Memory B cell (primary cell): ENCODE measurements at places on chromosomes 13 and 19.

DNA sequence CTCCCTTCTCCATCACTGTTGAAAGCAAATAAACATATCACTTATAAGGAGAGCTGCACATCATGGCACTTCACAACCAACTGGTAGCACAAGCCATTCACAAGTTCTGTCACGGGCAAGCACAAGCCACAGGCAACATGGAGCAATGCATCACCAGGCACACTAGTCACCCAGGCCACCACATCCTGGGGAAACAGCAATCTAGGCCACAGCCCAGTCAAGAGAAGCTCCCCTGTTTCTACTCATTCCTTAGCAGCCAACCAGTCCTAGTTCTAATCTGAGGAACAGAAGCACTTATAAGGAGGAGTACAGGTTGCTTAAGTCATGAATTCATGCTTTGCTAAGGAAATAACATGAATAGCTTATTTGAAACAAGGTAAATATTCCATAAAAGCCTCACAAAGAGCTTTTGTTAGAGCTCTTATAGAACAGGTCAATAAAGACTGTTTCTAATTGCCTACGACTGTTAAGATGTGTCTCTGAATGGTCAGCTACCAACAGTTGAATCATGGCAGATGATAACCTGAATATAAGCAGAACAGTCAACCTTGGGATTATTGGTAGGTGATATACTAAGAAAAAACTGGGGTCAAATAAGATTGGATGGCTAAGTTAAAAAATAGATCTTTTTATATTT lies 169.0 kb downstream of the TBC1D4 start:
- H3K4me3 ChIP-seq = no peak overlapping the region
- no peak overlapping the region for H3K27ac ChIP-seq
- no peaks in the 10 kb centered on the region for H3K36me3 ChIP-seq
- DNase-seq = no peak

DNA sequence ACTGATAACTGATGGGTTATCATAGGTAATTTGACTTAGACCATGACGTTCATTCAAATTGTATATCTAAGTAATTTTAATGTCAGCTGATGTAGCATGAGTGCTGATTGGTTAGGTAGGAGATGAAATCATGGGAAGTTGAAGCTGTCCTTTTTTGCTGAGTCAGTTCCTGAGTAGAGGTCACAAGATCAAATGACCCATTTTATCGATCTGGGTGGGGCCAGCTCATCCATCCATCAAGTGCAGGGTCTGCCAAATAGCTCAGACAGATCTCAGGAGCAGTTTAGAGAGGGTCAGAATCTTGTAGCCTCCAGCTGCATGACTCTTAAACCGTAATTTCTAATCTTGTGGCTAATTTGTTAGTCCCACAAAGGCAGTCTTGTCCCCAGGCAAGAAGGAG lies 35.3 kb upstream of the CD177 start:
- no peaks in the 10 kb centered on the region for H3K36me3 ChIP-seq
- no peak overlapping the region for H3K4me3 ChIP-seq
- no peak for DNase-seq
- H3K4me1 ChIP-seq = no peaks in the 10 kb centered on the region
- H3K27ac ChIP-seq = no peak overlapping the region

- no peak overlapping the region for H3K4me3 ChIP-seq
- peaks cover 9% of the 10 kb centered on the region for H3K27me3 ChIP-seq
- H3K27ac ChIP-seq = no peak overlapping the region
- H3K4me1 ChIP-seq = peaks cover 7% of the 10 kb centered on the region
- no peaks in the 10 kb centered on the region for H3K36me3 ChIP-seq
Observed at GRCh38 chr13:30103161-30103840, 204.1 kb downstream of the KATNAL1 start.

DNA sequence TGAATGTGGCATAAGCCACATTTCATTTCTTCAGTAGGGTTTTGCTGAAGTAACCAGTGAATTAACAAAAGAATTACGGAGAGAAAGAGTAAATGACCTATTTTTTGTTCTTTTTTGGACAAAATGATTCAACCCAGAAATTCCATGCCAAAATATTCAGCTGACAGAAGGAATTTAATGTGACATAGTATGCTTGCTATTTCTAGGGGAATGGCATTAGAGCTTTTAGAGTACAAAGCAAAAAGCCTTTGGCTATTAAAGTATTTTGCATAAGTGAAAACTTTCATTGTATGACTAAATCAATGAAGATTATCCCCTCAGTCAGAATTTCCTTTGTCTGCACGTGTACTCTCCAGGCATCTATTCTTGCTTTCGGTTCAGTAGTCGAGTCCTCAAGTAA lies 465.3 kb downstream of the COG6 start:
- peaks cover 10% of the 10 kb centered on the region for H3K4me1 ChIP-seq
- no peak for DNase-seq
- H3K36me3 ChIP-seq = no peaks in the 10 kb centered on the region

- peaks cover 12% of the 10 kb centered on the region for H3K27me3 ChIP-seq
- H3K27ac ChIP-seq = no peak overlapping the region
- H3K4me3 ChIP-seq = no peak overlapping the region
- H3K36me3 ChIP-seq = no peaks in the 10 kb centered on the region
Observed at GRCh38 chr19:19549804-19550464, 11.9 kb downstream of the CILP2 start.

DNA sequence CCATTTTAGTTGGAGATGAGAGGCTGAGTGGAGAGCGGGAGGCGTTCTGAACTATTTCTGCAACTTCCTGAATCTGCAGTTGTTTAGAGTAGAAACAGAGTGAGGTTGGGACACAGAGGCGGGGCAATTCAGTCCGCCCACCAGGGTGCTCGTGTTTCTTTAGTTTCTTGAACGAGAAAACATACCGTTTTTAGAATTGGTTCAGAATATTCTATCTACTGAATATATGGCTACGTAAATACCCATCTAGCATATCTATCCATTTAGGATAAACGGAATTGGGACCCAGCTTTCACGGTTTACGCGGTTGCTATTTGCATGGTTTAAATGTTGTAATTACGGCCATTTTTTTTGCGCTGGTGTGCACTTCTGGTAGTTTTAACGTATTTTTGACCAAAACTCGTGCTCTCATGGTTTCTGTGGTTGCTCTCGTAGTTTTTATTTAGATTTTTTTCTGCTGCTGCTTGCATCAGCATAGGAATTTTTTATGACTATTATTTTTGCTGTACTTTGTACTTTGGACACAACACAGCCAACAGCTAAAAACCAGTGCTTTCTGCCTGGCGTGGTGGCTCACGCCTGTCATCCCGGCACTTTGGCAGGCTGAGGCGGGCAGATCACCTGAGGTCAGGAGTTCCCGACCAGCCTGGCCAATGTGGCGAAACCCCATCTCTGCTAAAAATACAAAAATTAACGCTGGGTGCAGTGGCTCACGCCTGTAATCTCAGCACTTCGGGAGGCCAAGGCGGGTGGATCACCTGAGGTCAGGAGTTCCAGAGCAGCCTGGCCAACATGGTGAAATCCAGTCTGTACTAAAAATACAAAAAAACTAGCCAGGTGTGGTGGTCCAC lies 32.7 kb downstream of the TIMM13 start:
- H3K36me3 ChIP-seq = no peaks in the 10 kb centered on the region
- H3K27ac ChIP-seq = peak overlapping the region; percentile 17
- no peak for DNase-seq
- peak overlapping the region; percentile 67 for H3K4me3 ChIP-seq
- H3K27me3 ChIP-seq = peaks cover 2% of the 10 kb centered on the region
- H3K4me1 ChIP-seq = peaks cover 8% of the 10 kb centered on the region

DNA sequence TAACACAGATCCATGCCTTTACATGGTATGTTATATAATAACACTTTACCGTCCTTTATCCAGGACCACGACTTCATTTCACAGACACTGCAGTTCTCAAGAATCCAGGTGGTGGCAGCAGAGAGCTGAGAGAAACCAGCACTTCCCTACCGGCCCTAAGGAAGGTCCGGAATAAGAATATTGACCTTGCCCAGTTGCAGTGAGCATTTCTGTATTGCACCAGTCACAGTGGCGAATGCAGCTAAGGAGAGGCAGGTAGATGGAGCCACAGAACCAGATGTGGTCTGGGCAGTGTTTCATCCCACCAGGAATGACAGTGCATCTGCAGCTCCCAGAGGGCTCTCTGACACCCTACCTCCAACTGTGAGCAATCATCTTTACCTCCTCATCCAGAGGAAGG lies 44.6 kb downstream of the ZNF787 start:
- DNase-seq = peak; percentile 33
- H3K4me3 ChIP-seq = no peak overlapping the region
- H3K27ac ChIP-seq = no peak overlapping the region
- H3K4me1 ChIP-seq = peaks cover 9% of the 10 kb centered on the region

DNA sequence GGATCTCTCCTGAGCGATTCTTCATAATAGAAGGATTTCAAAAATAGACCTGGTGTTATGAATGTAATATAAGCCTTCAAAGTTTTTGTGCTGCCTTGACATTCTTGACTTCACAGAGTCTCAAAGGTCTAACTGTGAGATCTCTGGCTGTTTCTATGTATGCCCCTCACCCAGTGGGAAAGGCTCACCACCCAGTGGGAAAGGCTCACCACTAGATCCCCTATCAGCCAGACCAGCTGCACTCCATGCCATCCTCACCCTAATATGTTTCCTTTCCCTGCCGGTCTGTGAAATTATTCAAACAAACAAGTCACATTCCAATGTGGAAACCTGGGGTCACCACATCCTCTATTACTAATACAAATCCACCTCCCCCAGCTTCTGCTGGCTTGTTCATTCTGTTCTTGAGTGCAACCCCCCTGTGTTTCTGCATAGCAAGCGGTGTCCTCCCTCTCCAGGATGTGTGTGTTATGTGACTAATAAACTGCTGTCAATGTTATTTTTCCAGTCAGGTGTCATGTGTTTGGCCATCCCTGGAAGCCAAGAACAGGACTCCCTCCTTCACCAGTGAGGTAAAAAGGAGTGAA lies 13.8 kb upstream of the SLITRK1 start:
- no peak for DNase-seq
- no peak overlapping the region for H3K27ac ChIP-seq
- no peaks in the 10 kb centered on the region for H3K27me3 ChIP-seq
- no peak overlapping the region for H3K4me3 ChIP-seq

- no peak for DNase-seq
- no peaks in the 10 kb centered on the region for H3K4me1 ChIP-seq
Observed at GRCh38 chr13:61078976-61079770, 336.5 kb downstream of the PCDH20 start.

GRCh38 chr19:35069696-35070095 lies 28.2 kb downstream of the HPN start:
- no peaks in the 10 kb centered on the region for H3K36me3 ChIP-seq
- no peaks in the 10 kb centered on the region for H3K27me3 ChIP-seq
- peaks cover 10% of the 10 kb centered on the region for H3K4me1 ChIP-seq
- DNase-seq = no peak
- no peak overlapping the region for H3K27ac ChIP-seq
- no peak overlapping the region for H3K4me3 ChIP-seq

DNA sequence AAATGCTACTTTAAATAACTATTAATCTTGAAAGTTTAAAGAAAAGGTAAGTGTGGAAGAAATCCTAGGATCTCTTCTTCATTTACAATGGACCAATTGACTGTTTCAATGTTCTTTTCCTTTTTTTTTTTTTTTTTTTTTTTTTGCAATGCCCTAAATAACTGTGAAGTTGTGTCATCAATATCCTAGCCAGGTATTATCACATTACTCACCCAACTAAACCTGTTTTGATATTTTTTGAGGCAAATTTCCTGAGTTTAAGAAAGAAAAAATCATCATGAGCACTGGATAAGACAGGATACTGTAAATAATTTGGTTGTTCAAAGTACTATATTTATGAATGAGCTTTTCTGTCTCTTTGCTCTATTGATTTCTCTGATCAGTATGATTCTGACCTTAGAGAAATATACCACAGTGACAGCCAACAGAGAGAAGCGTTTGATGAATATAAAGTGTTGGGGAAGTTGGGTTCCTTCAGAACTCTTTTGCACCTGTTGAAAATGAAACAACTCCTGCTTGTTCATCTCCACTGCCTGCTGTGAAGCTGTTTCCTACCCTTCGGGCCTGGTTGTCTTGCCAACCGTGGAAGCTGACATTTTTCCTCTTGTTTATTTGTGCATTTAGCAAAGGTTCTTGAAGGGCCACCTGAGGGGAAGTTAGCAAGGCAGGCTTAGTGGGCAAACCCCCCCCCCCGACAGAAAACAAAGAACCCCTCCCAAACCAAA lies 1220.5 kb upstream of the SLC10A2 start:
- no peaks in the 10 kb centered on the region for H3K27me3 ChIP-seq
- H3K36me3 ChIP-seq = no peaks in the 10 kb centered on the region
- no peak overlapping the region for H3K27ac ChIP-seq
- no peaks in the 10 kb centered on the region for H3K4me1 ChIP-seq
- DNase-seq = no peak
- no peak overlapping the region for H3K4me3 ChIP-seq

- H3K27ac ChIP-seq = no peak overlapping the region
- H3K27me3 ChIP-seq = no peaks in the 10 kb centered on the region
- no peak for DNase-seq
Observed at GRCh38 chr13:21355304-21355703, 103.8 kb downstream of the ZDHHC20 start.

DNA sequence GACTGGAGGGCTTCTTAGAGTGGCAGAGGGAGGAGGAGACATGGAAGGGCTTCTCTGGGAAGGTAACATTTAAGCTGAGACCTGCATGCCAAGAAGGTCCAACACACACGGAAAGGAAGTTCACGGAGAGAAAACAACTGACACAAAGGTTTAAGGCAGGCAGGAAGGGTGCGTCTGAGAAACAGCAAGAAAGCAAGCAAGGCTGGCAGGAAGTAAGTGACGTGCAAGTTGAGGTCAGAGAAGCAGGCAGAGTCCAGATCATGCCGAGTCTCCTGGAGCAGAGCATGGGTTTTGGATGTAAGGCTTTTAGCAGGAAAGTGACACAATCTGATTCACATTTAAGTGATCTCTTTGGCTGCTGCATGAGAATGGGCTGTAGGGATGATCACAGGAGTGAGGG lies 60.5 kb downstream of the ATP7B start:
- no peaks in the 10 kb centered on the region for H3K4me1 ChIP-seq
- no peak for DNase-seq
- H3K36me3 ChIP-seq = peaks cover 3% of the 10 kb centered on the region
- H3K27me3 ChIP-seq = peaks cover 17% of the 10 kb centered on the region

DNA sequence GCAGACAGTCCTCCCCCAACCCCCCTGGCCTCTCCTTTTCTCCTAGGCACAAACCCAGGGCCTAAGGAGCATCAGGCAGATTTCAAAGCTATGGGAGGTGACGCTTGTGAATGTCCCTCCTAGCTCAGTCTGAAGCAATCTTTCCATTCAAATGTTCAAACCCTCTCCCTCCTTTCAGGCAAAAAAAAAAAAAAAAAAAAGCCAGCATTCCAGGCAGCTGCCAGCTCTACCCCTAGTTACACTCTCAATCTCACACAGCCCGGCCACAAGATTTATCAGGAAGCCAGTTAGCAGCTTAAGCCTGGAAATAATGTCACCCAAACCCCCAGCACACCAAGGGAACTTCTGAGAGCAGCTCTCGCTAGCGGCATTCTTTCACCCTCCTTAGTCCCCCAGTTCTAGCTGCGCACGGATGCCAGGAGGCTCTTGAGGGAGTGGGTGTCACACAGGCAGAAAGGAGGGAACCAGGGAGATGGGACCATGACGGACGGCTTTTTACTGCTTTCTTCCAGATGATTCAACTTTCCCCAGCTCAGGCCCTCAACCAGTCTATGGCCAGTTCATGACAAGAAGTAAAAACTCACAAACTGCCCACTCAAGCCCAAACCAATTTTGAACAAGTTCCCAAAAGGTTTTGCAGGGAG lies 6.3 kb downstream of the SH3GL1 start:
- H3K36me3 ChIP-seq = peaks cover 8% of the 10 kb centered on the region
- no peaks in the 10 kb centered on the region for H3K27me3 ChIP-seq
- H3K4me1 ChIP-seq = peaks cover 41% of the 10 kb centered on the region
- DNase-seq = no peak
- H3K4me3 ChIP-seq = no peak overlapping the region

GRCh38 chr13:25795277-25795676 lies 256.5 kb downstream of the SHISA2 start:
- no peak overlapping the region for H3K27ac ChIP-seq
- H3K4me1 ChIP-seq = no peaks in the 10 kb centered on the region
- H3K4me3 ChIP-seq = no peak overlapping the region
- DNase-seq = no peak

- DNase-seq = no peak
- peaks cover 25% of the 10 kb centered on the region for H3K27me3 ChIP-seq
- no peaks in the 10 kb centered on the region for H3K36me3 ChIP-seq
Observed at GRCh38 chr19:13004273-13004672, 9.0 kb downstream of the NFIX start.
